Neural crest cell (in vitro differentiated cells): ENCODE measurements at places on chromosomes 7 and 10.

GRCh38 chr7:496528-497295, 22.9 kb downstream of the PDGFA start:
- no peak for DNase-seq

GRCh38 chr7:51175316-51175991, 141.2 kb downstream of the COBL start:
- DNase-seq, result no peak

DNA sequence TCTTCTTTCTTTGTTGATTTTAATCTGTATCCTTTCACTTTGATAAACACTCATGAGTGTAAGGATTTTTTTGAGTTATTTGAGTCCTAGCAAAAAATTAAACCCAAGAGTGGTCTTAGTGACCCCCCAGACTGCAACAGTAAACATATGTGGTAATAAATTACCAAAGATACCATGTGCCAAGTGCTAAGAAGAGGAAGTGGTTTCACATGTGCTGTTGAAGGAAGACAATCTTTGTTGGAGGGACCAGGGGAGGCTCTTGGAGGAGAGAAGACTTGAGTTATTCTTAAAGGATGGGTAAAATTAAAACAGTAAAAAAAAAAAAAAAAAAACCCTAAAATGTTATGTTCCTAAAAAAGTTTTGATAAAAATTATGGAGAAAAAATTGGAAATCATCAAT, 150.2 kb downstream of the SEC23IP start:
- no peak for DNase-seq

DNA sequence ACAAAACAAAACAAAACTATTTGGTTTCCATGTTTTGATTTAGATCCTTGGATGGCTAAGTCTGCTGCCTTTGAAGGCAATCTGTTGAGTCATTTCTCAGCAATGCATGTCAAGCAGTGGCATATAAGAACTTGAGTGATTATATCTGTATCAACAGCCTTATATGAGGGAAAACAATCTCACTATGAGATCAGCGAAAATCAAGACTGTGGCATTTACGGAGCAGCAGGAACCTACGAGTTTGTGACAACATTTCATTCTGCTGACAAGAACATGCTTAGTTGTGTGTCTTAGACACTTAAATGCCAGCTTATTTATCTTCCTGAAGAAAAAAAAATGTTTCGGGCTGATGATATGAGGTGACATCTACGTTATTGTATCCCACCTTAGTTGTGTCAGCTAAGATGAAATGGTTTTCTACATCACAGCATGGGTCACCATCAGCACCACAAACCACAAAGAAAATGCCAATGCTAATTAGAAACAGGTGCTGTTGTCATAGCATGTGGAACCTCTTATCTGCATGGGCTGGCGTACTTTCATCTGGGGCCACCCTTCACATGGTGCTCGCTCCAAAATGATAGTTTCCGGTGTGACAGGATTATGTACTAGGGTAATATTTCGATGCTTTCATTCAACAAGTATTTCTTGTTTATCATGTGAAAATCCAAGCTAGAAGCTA, 1085.5 kb downstream of the SORCS1 start:
- DNase-seq, result no peak

GRCh38 chr7:123719197-123719721, 29.5 kb downstream of the WASL start:
- DNase-seq, result no peak

- peak; percentile 32 for DNase-seq
These were observed at the start of gene CHST3 for GRCh38 chr10:71964098-71964742. Gene CHST3 (plus strand): TSS chr10:71964395. CDS start chr10:72005843, 41,448 bp downstream.

- no peak for DNase-seq
These were observed 156.8 kb upstream of the FRMD4A start for GRCh38 chr10:14487488-14487883.

GRCh38 chr7:23396222-23397015, 73.9 kb downstream of the IGF2BP3 start:
- DNase-seq, result no peak

- DNase-seq, result peak; percentile 76
These were observed 189.8 kb upstream of the IMMP2L start for GRCh38 chr7:111752022-111752582.

DNA sequence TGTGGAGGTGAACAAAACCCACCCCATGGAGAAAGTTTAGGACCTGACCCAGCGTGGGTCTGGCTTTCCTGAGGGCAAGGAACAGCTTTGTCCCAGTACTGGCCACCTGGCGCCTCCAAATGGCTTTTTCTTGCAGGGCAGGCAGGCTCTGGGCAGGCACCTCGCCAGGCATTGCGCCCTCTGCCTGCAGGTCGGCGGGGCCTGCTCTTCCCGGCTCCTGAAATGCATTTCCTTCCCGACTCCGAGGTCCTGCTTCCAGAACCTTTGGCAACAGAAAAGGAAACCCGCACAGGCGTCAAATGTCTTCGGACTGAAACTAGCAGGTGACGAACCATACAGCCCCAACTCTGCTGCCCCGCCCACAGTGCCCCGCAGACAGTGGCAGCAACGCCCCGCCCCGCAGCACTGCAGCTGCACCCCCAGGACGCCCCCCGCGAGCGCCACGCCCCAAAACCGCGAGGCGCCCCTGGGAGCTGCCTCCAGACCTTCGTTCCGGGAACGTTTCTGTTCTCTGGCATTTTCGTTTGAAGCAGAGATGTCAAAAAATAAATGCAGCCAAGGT, 65.5 kb downstream of the C10orf143 start:
- DNase-seq, result no peak

DNA sequence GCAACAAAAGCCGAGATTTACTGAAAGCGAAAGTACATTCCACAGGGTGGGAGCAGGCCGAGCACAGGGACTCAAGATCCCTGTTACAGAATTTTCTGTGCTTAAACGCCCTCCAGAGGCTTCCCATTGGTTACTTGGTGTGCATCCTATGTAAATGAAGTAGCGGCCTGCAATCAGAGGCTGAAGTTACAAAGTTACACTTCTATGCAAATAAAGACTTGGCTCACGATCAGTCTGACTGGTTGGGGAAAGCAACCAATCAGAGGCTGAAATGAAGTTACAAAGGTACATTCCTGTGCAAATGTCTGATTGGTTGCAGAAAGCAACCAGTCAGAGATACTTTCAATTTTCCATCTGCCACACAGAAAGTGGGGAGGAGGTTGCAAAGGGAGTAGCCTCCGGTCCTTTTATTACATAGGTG, 4.1 kb downstream of the ACBD7 start:
- DNase-seq, result no peak

GRCh38 chr10:74432841-74433594, 282.0 kb downstream of the ADK start:
- no peak for DNase-seq

- no peak for DNase-seq
These were observed 11.6 kb downstream of the CDNF start for GRCh38 chr10:14826076-14826829.

- no peak for DNase-seq
These were observed 271.2 kb upstream of the C7orf33 start for GRCh38 chr7:148319316-148319808.

- DNase-seq, result no peak
These were observed 26.7 kb downstream of the TRIM8 start for GRCh38 chr10:102670871-102671434.

- no peak for DNase-seq
These were observed 145.6 kb downstream of the GLCCI1 start for GRCh38 chr7:8114175-8114574.

GRCh38 chr7:100157334-100158228, 942 bp downstream of the TRAPPC14 start:
- DNase-seq, result no peak

DNA sequence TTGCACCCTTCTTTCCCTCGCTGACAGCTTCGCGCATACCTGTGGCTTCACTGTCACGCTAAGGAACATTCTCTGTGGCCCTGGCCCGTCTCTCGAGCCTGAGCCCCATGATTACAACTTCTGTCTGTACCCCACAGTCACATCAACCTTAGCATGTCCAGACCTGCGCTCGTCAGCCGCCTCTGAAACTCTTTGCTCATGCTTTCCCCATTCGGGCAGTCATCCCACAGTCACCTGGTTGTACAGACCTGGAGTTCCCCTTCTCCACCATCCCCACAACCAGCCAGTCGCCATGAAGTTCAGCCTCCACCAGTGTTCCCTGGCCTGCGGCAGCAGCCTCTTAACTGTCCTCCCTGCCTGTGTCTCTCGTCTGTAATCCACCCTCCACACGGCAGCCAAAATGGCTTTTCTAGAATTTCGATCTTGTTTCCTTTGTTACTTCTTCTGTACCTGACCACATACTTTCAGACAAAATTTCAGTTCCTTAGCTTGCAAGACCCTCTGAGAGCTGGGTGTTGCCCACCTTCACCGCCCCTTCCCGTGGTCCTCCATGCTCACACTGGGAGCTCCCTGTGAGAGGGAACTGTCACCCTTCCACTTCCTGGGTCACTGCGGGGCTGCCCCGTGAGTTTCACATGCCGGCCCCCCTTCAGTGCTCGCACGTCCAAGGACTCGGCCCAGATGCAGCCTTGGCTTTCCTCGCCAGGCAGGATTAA, 229.2 kb downstream of the CELF2 start:
- no peak for DNase-seq

DNA sequence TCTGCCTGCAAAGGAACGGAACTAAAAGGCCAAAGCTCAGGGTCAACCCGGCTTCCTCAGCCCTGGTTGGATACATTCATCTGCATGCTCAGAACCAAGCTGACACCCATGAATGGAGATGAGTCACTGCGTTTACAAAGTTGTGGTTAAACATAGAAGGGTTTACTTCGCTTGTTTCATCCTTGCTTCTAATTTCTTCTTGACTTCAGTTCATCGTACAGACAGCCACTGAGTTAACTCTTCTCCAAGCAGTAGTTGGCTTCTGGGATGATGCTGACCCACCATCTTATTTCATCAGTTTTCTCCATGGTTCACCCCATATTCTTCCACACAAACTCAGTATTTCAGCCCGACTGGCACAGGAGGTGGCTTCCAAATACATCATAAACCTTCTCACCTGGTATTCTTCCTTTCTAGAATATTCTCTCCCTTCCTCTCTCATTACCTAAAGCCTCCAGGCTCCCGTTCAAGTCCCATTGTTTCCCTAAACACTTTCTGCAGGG, 166.3 kb upstream of the RNF32 start:
- DNase-seq, result no peak

DNA sequence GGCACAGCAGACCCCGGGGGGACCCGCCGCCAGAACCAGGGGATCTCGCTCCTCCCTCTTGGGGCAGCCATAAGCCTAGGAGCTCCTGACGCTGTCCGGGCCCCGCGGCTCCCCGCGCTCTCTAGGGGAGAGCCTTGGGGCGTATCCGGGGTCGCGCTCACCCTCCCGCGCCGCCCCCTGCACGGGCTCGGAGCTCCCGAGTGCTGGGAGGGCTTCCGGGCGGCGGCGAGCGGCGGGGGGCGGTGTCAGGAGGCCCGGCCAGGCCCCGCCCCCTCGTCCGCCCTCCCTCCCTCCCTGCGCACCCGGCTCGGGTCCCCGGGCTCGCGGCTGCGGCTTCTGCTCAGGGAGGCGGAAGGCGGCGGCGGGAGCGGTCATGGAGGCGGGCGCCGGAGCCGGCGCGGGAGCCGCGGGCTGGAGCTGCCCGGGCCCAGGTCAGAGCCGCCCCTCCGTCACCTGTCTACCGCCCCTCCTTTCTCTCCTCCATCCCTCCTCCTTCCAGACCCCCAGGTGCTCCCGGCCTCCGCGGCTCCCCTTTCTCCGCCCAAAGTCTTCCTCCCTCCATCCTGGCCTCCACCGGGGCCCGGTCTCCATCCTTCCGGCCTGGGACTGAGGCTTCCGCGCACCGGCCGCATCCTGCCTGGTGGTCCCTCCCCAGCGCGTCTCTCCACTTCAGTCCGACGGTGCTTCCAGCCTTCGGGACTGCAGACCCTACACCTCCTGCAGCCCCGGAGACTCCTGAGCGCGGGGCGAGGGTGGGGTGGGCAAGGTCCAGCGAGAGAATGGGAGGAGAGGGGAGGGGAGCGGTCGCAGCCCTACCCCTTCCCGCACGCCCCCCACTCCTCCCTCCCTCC, at the start of gene CCDC136:
Gene CCDC136 (plus strand): TSS at position 848 of the 851 bp plus-strand sequence. CDS start 444 bp downstream, outside the sequence.
- DNase-seq, result peak; percentile 57

- no peak for DNase-seq
These were observed 1.2 kb upstream of the GTPBP4 start for GRCh38 chr10:986881-987619.

- no peak for DNase-seq
These were observed 437.7 kb downstream of the RPS24 start for GRCh38 chr10:78471326-78471722.

DNA sequence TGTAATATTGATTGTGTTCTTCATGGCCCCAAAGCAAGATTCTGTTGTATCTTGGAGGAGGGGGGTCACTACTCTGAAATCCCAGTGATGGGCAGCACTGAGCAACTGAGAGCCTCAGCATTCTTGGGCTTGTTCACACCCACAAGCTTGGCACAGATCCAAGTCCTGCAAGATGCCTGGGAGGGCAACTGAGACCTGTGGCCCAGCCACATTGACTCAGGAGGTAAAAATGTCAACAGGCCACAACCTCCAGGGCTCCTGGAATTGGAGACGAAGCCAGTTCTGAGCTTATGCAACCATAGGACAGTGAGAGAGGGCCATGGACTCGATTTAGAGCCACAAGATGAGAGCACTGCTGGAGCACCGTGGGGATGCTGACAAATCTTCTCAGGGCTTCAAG, 3.1 kb upstream of the DOCK1 start:
- no peak for DNase-seq

- no peak for DNase-seq
These were observed 243.5 kb upstream of the ZNF32 start for GRCh38 chr10:43892062-43892770.

DNA sequence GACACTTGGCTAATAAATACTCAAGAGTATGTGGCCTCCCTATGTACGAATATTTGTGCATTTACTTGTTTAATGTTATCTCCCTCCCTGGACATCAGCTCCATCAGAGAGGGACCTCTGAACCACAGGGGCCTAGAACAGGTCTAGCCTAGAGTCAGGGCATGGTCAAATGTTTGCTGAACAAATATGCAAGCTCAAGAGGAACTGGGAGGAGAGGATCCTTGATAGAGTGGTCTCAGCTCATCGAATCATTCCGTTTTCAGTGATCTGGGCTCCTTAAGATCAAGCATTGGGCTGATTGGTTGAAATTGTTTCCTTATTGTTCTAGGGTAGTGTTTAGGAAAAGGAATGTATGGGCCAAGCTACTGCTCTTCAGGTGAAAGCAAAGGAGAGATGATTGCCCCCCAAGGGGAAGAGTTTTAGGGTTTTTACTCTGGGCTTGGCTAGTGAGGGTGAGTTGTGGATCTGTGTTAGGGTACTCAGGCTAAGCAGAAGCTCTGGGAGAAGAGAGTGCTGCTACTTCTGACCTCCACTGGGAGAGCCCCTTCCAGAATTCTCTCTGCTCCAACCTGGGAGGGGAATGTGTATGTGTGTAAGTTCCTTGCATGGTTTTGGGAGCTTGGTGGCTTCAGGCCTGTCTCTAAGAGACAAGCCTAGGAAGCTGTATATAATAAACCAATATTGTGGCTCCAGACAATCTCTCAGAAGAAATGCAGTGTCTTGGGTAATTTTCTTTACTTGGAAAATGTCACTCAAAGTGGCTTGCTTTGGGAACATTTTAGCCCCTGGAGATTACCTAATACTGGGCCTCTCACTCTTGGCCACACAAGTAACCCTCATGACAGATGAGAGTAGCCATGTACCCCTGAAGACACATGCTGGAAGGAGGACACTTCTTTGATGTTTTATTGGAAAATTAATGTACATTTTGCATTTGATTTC, 110.0 kb downstream of the EMX2 start:
- no peak for DNase-seq

- DNase-seq, result no peak
These were observed 12.2 kb downstream of the ARPC1B start for GRCh38 chr7:99386584-99387238.

- DNase-seq, result peak; percentile 15
These were observed at the start of gene DLX5 for GRCh38 chr7:97024209-97025129. Gene DLX5 (minus strand): TSS chr7:97024831. CDS start chr7:97024623, 208 bp downstream.
